Esophagus squamous epithelium (tissue), 5 donors: ENCODE measurements at places on chromosomes 6 and 20.

GRCh38 chr6:52424513-52424912, 4.4 kb downstream of the EFHC1 start:
- no peak for DNase-seq

- no peak for DNase-seq
These were observed 99.4 kb upstream of the RIPOR2 start for GRCh38 chr6:25035174-25035511.

DNA sequence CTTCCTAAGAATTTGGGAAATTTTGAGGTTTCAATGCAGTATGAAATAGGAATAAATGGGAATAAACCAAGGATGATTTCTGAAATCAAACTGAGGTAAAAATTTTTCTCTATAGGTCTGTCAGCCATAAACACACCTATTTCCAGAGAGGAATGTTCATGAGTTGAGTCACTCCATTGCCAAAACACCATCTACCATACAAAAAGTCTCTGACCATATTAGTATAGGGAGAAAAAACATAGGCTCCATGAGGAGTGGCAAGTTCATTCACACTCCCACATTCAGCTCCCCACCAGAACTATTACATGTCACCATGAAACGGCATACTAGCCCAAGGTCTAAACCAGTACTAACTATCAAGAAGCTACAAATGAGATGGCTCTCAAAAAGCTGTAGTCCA, 9.6 kb downstream of the ZNF318 start:
- no peak for DNase-seq

DNA sequence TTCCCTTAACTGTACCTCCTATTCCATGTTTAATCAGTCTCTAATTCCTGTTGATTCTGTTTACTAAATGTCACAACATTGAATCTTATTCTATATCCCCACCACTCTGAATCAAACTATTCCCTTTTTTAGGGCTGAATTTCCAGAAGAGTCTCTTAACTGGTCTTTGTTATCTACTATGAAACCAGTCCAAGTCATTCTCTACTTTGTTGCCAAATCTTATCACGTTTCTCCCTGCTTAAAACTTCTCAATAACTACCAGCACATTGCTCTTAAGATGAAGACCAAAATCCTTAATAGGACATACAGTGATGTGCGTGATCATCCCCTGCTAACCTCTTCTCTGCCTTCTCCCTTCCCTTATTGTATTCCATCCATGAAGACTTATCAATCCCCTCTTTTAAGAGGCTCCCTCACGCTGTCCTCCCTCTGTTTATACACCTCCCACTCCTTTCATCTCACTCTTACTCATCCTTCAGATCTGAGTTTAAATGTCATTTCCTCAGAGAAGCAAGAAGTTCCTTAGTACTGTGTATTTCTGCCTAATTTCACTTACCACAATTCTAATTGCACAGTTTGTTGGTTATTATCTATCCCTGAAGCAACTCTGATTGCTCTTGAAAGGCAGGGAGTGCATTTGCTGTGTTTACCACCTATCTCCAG, 143.0 kb upstream of the AHI1 start:
- DNase-seq = no peak

GRCh38 chr6:7171119-7171518, 63.4 kb downstream of the RREB1 start:
- DNase-seq = no peak

DNA sequence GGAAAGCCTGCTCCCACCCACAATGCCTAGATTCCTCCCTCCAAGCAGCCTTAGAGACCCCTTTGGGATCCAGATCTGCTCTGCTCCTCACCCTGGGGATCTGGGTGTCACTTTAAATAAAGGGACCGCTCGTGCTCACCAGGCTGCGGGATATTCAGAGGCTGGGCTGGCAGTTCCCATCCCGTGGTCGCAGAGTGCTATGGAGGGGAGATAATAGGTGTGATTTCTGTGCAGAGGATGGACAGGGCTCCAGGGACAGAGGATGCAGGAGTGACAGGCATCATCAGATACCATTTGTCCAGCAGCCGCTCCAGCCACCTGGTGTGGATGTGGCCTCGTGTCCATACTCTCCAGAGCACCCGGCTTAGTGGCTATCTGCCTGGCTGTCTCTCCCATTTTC, 415.9 kb upstream of the SULF2 start:
- DNase-seq = no peak

DNA sequence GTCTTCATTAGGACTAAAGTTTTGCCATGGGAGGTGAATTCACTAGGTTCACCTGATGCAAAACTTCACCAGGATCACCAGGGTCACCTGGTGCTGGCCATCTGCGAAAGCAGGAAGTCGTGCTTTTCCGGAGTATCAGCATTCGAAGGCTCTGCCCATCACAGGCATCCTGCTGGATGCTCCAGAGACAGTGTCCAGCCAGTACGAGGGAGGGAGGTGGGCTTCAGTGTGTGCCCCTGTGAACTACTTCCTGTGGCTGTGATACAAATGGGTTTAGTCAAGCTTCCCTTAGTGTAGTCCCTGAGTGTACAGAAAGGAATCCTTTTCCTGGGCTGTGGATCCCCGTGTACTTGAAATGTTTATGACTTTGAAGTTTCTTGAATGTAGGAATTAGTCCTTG, 3.4 kb upstream of the RPS6KA2 start:
- no peak for DNase-seq
